ENCODE measurements at places on chromosomes 6 and 20. TPM values are rescaled to one million over a fixed set of nuclear protein-coding genes. Genes with fewer than 3 reads are reported as not detected.

The MAPK13 gene
- total RNA-seq = 0.08 TPM

- H3K27me3 ChIP-seq = no peaks in the 10 kb centered on the region
- H3K36me3 ChIP-seq = peaks cover 48% of the 10 kb centered on the region
- no peak overlapping the region for H3K4me3 ChIP-seq
Observed at GRCh38 chr6:163507965-163508364, 93.4 kb downstream of the QKI start.

- H3K27ac ChIP-seq = no peak overlapping the region
- H3K4me3 ChIP-seq = no peak overlapping the region
- DNase-seq = no peak
- H3K4me1 ChIP-seq = peaks cover 8% of the 10 kb centered on the region
Observed at GRCh38 chr6:156982168-156982567, 205.0 kb downstream of the ARID1B start.

GRCh38 chr6:147676495-147677199, 168.2 kb downstream of the SAMD5 start:
- DNase-seq = no peak
- H3K27me3 ChIP-seq = no peaks in the 10 kb centered on the region
- H3K4me3 ChIP-seq = no peak overlapping the region
- peaks cover 11% of the 10 kb centered on the region for H3K4me1 ChIP-seq

DNA sequence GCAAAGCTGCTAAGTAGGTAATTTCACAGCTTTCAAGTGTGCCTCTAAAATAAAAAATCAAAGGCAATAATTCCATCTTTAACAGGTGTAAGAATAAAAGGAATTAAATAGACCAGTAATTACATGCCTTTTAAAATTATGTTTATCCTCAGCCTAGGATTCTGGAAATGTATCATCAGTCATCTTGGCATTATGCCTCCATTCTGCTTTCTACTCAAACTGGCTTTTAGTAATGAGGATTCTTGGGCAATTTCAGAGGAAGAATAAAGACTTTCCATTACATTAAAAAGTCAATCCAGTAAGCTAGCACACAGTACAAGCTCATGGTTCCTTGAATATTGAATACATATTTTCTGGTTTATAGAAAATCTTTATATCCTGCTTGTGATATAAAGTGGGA, 44.7 kb downstream of the GSTA2 start:
- H3K27me3 ChIP-seq = no peaks in the 10 kb centered on the region
- no peaks in the 10 kb centered on the region for H3K36me3 ChIP-seq
- H3K4me3 ChIP-seq = no peak overlapping the region
- DNase-seq = no peak
- no peak overlapping the region for H3K27ac ChIP-seq
